M059J (cell line): ENCODE measurements at places on chromosomes 5 and 9.
A peak's percentile ranks its signal among the peaks of the same experiment; 100 is the strongest.

GRCh38 chr5:173538654-173539053, 77.8 kb downstream of the BOD1 start:
- no peak for DNase-seq

DNA sequence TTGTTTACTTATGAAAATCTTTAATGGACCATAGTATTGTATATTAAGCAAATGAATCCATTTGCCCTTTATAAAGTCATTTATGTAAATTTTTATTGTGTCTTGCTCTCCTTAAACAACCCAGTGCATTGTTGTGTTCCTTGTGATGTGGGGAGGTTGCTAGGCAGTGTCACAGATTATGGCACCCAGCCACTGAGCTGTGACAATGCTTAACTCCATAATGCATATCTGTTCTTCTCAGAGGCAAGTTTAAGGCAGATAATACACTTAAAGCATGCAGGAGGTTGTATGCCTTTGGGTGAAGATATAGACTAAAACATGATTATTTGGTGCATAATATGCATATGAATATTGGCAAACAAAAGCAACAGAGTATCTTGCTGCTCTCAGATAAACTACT, 269.6 kb upstream of the RIOK2 start:
- DNase-seq, result no peak

DNA sequence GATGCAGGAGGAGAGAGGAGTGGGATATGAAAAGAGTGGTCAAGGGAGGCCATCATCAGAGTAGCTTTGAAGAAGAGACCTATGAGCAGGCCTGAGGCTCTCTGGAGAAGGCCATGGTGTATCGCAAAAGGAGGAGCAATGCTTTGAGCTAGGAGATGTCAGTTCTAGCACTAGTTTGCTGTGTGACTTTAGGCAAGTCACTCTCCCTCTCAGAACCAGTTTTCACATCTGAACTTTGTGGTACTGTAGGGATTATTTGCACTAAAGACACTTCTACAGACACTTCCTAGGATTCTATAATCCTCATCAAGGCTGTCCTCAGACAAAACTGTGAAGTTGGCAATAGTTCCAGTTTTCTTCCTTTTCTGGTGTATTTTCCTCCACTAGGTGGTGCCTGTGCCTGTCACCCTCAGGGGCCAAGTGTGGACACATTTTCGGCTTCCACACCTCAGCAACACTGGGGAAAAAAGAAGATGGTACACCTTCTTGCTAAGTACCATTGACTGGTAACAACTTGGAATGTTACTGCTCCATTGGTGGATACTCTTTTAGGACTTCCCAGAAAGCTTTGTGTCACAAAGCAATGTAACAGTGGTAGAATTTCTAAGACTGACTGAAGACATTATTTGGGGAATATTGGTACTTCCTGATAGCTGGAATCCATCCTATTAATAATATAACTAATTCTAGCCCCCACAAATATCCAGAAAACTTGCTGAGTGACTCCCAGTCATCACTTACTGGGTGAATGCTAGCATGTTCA, 9.9 kb downstream of the PAPPA start:
- peak; percentile 22 for DNase-seq

- DNase-seq, result peak; percentile 48
Measured at GRCh38 chr5:80346055-80346454, 26.3 kb downstream of the SPZ1 start.

DNA sequence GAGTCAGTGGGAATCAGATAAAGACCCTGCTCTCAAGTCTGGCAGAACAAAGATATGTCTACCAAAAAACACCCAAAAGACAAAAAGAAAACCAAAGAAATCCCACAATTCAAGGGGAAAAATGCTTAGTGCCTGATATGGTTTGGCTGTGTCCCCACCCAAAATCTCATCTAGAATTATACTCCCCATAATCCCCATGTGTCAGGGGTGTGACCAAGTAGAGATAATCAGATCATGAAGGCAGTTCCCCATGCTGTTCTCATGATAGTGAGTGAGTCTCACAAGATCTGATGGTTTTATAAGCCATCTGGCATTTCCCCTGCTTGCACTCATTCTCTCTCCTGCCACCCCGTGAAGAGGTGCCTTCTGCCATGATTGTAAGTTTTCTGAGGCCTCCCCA, 13.4 kb downstream of the FBXO10 start:
- no peak for DNase-seq

GRCh38 chr9:68934329-68934644, 79.6 kb downstream of the PRKACG start:
- DNase-seq, result no peak

- DNase-seq, result no peak
Measured at GRCh38 chr9:121878271-121878822, 214.8 kb downstream of the TTLL11 start.
